ENCODE measurements at places on chromosomes 3 and 15.

GRCh38 chr3:192855434-192855833 is 62.2 kb downstream of the MB21D2 start:
- DNase-seq: no peak

DNA sequence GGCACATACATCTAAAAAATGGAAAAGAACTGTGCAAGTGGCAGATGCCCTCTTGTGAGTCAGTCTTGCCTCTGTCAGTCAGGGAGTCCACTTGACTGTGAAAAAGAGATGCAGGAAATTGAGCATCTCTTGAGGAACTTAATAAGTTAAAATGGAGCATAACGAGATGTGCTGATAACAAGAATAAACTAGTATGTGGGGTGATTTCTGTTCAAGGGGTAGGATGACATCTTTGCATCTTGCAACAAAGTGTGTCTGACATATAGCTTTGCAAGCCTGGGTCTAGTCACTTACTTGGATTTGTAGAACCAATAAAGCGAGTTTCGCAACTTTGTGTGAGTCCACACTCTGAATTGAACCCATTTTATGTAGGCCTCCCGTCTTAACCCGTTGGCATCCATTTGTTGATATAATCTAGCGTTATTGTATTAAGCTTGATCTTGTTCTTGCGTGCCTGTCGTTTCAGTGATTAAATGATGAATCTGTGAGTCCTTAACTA is 2.2 kb downstream of the USP3 start:
- DNase-seq: no peak

DNA sequence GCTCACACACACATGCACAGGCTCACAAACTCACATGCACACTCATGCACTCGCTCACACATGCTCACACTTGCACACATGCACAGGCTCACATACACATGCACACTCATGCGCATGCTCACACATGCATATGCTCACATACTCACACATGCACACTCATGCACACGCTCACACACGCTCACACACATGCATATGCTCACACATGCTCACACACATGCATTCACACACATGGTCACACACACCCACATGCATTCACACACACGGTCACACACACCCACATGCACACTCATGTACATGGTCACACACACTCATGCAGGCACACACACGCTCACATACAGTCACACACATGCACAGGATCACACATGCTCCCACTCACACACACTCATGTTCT is 132.8 kb upstream of the SMAD3 start:
- DNase-seq: no peak

- DNase-seq: no peak
Observed at GRCh38 chr3:85589145-85589544, 630.4 kb downstream of the CADM2 start.

GRCh38 chr3:179732661-179733348 is 80.0 kb downstream of the USP13 start:
- no peak for DNase-seq

DNA sequence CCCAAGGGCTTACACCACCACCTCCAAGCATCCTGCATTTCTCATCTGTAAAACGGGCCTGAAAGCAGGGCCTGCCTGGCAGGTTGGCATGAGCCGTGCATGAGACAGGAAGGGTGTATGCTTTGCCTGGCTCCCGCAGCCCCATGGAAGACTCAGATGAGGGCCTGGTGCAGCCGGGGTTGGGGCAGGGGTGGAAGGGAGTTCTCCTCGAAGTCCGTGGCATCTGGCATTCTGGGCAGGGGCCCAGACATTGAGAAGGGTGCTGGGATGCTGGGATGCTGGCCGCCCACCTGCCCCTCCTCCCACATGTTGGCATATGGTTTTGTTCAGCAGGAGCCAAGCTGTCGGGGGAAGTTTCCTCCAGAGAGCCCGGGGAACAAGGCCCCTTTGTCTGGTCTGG is 13.0 kb upstream of the FBLN2 start:
- DNase-seq: no peak

DNA sequence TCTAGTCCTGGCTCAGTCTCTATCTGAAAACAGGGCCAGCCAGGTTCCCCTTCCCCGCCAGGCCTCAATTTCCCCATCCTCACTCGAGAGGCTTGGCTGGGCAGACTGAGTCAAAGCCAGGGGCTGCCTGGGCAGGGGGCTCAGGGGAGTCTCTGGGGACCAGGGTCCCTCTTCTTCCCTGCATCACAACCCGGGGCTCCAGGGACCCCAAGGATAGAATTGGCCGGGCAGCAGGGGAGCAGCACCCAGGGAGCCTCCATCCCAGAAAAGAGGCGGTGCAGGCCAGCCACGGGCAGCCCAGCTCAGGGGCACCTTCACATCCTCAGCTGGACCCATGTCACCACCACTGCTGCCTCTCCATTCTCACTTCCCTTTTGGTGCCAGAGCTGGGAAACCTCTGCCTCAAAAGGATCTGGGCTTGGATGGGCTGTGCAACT is 13.3 kb upstream of the PLXND1 start:
- DNase-seq: no peak

- DNase-seq: no peak
Observed at GRCh38 chr3:194998417-194998816, 272.5 kb downstream of the XXYLT1 start.
